ENCODE measurements at places on chromosomes 7 and 10.

GRCh38 chr10:117327262-117327661 lies 48.0 kb downstream of the PDZD8 start:
- no peak for DNase-seq

GRCh38 chr10:80611481-80612185 lies 73.9 kb downstream of the SH2D4B start:
- no peak for DNase-seq

DNA sequence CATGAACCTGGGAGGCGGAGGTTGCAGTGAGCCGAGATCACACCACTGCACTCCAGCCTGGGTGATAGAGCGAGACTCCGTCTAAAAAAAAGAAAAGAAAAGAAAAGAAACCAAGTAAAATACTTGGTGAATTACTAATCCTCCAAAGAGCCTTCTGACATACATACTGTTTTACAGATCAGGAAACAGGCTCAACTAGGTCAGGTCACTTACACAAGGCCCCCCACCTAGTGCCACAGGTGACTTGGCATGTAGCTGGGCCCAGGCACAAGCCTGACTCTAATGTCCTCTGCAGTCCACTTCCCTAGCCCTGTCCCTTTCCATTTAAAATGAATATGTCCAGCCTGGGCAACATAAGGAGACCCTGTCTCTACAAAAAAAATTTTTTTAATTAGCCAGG lies 157.0 kb downstream of the TPST1 start:
- DNase-seq, result no peak

DNA sequence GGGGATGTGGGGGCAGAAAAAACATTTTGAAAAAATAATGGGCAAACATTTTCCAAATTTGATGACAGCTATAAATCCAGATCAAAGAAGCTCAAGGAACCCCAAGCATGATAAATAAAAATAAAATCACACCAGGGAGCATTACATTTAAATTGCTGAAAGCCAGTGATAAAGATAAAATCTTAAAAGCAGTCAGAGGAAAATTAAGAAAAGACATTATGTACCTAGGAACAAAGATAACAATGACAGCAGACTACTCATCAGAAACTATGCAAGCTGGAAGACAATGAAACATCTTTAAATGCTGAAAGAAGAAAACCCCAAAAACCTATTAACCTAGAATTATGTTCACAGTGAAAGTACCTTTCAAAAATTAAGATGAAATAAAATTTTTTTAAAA lies 23.3 kb downstream of the NEUROG3 start:
- DNase-seq, result no peak

- no peak for DNase-seq
These were observed 52.0 kb upstream of the FIGNL1 start for GRCh38 chr7:50502001-50502684.

- no peak for DNase-seq
These were observed 6.9 kb upstream of the CALHM1 start for GRCh38 chr10:103465411-103466179.

- DNase-seq, result no peak
These were observed 31.9 kb downstream of the MRC1 start for GRCh38 chr10:17841050-17841449.

Data from activated T-cell treated with anti-CD3 and anti-CD28 coated beads for 4 hours (primary cell).